Motor neuron (in vitro differentiated cells): ENCODE measurements at places on chromosomes 7 and 10. TPM values are rescaled to one million over a fixed set of nuclear protein-coding genes. Genes with fewer than 3 reads are reported as not detected.

Gene LBX1
- 1.0 and 1.5 TPM in 2 replicates for total RNA-seq

Gene TEX47
- total RNA-seq = 0.11 and 0.44 TPM in 2 replicates

Gene FBXO24
- total RNA-seq = 1.6 and 1.9 TPM in 2 replicates

DNA sequence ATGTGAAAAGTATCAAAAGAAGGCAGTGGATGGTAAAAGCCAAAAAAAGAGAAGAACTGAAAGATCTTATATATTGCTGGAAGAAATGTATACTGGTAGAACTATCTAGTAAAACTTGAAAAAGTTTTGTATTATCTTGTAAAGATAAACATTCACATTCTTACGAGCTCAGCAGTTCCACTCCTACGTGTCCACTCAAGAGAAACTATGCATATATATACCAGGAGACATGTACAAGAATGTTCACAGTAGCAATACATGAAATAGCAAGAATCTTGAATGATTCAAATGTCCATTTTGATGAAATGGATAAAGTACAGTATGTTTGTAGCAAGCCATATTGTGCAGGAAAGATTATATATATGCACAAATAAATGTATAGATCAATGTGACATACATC lies 155.0 kb downstream of the RNF133 start:
- ATAC-seq = no peak

DNA sequence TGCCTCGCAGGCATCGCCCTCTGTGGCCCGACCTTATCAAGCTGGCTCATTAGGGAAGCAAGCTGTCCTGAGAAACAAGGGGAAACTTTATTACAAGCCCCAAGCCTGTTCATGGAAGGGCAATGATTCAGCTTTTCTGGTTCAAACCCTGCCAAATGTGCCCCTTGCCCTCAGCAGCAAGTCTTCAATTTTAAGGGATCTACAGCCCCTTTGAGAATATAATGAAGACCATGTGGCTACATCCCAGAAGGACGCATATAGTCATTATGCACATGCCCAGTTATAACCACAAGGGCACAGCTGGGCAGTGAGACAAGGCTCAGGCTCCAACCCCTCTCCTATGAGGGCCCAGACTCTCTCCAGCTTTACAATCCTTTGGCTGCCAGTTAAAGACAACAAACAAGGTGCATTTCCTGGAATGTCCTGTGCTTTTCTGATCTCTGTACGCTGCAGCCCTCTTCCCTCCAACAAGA lies 56.7 kb downstream of the DDC start:
- no peak for ATAC-seq

DNA sequence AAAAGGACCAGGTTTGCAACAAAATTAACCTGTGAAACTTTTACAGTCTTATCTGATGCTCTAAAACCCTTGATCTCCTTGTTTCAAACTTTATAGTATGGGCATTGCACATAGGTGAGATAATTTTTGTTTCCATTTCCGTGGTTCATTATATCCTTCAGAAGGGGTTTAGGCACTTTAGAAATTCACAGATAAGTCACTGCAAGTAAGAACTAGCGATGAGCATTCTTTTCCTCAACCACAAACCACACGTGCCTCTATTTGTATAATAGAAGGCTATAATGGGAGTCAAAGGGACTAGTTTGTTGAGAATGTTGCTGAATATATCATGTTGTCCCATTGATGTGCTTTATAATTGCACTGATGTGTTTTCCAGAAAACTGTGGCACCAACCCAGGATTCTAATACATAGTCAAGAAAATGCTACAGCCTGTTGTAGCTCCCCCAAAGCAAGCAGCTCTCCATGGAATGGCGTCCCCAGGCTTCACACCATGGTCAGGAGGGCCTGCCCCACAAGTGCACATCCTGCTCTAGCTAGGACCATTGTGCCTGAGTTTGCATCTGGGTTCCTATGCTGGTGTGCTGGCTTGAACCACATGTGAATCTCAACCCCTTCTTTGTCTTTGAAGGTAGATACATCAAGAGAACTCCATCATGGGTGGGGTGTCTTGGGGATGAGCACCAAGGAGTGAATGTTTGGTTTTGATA lies 14.0 kb upstream of the ATXN7L1 start:
- ATAC-seq = no peak

DNA sequence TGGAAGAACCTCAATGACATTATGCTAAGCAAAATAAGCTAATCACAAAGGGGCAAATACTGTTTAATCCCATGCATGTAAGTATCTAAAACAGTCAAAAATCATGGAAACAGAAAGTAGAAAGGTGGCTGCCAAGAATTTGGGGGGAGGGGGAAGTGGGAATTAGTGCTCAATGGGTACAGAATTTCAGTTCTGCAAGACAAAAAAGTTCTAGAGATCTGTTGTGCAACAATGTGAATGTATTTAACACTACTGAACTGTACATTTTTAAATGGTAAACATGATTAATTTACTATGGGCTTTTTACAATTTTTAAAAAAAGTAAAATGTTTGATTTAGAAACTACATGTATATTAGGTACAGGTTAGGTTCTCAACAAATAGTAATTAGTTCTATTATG lies 11.9 kb downstream of the EZH2 start:
- ATAC-seq = no peak

- ATAC-seq = peak; percentile 31
Measured at GRCh38 chr7:98879198-98879978, 1.1 kb downstream of the TRRAP start.
